ENCODE measurements at places on chromosomes 3 and 15.

GRCh38 chr3:32285891-32286290 lies 47.4 kb downstream of the CMTM8 start:
- no peak for DNase-seq

DNA sequence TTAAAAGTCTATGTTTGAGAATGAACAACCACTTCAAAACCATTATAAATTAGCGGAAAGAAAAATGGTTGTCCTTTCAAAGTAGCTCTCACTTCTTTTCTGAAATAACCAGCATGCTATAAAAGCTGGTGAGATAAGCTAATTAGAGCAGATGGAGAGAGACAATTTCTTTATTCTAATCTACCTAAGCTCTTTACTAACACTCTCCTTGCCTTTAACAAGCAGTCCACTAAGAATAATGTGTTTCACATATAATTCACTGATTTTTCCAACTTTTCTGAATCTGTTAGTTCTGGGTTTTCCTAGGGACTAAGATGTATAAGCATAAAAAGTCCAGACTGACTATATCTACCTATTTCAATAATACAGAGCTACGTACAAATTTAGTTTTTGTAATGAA lies at the start of gene IMPG2:
Gene IMPG2 (minus strand): TSS at position 101 of the 400 bp plus-strand sequence. CDS start 203 bp downstream, outside the sequence.
- no peak for DNase-seq

GRCh38 chr15:38535491-38536200 lies 29.0 kb downstream of the RASGRP1 start:
- DNase-seq: no peak

DNA sequence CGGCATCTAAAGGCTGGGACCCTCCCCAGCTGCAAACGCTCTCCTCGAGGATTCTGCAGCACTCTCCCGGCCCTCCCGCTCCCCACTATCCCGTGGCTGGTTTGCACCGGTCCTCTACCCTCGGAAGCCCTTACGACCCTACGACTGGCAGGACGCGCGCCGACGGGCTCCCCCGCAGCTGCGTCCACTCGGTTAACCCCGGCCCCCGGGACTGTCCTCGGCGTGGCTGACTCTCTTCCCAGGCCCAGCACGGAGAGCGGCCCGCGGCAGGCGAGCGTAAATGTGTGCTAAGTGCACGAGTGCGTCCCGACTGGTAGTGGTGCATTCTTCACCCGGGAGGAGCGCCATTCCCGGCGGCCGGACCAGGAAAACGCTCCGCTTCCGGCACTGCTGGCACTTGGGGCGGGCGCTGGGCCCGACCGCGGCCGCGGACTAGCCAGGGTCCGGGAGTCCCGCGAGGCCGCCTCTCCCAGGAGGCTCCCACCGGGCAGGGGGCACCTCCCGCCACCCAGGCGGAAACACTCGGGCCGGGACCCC lies 508 bp downstream of the GORASP1 start:
- peak; percentile 45 for DNase-seq

- no peak for DNase-seq
Observed at GRCh38 chr3:189108067-189108466, 63.7 kb upstream of the TPRG1 start.

DNA sequence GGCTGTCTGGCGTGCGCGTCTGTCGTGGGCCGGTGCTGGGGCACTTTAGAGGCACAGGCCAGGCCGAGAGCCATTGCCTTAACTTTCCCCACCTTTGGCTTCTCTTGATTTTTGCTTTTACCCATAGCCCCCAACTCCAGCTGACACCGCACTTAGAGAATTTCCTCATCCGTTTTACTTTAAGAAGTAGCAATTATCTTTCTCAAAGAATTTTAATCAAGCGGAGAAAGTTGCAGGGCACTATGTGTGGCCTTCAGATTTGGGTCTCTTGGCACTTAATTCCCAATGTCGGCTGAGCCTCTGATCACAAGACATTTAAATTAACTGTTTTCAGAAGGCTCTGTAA lies 1.2 kb downstream of the ALDH1A3 start:
- no peak for DNase-seq

- no peak for DNase-seq
Observed at GRCh38 chr3:99551520-99551919, 86.9 kb upstream of the COL8A1 start.

- no peak for DNase-seq
Observed at GRCh38 chr3:136067211-136067610, 101.7 kb downstream of the PPP2R3A start.

DNA sequence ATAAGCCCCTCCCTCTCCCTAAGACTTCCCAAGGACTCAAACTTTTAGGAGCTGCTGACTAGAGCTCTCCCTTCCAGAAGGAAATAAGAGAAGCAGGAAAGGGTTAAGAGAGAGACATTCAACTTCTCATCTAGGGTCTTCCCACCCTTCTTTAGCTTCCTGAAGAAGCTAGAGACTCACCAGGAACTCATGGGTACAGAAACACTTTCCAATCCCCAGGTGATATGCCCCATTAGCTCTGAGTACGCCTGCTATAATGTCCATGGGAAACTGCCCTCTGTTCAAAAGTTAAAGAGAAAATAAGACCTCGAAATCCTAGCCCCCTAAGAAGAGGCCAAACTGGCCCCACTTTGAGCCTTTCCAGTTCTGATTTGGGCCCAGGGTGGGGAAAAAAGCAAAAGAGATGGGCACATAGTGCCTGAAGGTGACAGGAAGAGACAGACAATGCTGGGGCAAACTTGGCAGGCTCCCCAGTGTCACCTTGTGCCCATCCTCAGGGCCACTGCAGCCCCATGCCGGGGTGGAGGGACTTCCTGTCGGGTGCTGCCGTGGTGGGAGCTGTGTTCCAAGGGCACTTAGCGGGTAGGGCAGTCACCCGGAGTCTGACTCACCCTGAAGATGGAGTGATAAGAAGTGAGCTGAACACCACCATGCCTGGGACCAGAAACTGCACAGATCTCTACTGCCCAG lies 29.5 kb downstream of the CCDC12 start:
- DNase-seq: peak; percentile 81

DNA sequence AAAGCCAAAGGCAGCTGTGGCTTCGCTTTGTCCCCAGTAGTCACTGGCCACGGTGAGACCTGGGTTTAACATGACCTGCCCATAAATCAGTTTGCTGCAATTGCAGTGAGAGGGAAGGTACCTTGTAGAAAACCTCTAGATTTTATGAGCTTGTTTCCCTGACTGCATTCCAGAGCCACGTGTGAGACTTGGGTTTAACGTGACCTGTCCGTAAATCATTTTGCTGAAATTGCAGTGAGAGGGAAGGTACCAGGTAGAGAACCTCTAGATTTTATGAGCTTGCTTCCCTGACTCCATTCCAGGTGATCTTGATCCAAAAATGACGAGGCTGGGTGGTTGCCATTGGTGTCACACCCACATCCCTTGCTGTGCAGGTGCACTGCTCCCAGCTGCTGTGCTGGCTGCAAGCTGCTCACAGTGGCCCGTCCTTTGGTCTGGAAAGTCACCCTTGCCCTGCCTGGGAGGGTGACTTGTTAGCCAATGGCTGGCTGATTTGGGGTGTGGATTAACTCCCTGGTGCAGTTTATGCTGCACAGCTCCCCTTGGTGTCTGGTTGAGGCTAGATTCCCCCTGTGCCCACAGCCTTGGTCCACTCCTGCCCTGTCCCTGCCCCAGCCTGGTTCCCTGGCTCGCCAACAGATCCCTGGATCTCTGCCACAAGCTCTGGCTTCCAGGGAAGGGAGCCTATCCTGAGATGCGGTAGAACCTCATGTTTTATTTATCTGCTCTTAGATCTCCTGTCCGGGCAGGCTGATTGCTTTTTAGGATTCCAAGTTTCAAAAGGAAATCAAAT lies 192.7 kb upstream of the CTDSPL start:
- no peak for DNase-seq

GRCh38 chr15:36370731-36371112 lies 208.7 kb upstream of the CDIN1 start:
- peak; percentile 63 for DNase-seq

GRCh38 chr3:30006111-30006510 lies 600.3 kb upstream of the TGFBR2 start:
- DNase-seq: no peak

DNA sequence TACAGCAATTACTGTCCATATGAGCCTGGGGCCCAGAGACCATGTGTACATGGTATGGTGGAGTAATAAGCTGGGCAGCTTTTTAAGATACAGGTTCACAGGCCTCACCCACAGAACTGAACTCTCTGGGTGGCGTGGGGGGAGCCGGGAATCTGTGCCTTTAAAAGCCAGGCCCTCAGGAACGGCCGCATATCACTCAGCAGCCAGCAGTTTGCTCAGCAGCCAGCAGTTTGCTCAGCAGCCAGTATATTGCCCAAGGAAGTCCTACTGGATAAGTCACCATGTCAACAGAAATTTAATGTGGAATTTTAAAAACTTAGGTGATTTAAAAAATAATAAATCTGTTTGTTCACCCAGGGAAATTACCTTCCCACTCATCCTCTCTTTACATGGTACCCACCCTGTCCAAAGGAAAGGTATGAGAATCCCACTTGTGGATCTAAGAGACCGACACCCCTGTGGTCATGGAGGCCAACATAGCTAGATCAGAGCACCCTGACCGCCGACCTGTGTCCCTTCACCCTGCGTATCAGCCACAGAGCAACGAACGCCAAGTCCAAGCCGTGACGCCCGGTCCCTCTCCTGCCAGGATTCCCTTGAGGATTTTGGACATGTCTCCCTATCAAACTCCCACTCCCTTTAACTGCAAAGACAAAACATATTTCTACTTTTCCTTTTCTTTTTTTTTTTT lies 95.7 kb upstream of the CHRM5 start:
- peak; percentile 34 for DNase-seq

DNA sequence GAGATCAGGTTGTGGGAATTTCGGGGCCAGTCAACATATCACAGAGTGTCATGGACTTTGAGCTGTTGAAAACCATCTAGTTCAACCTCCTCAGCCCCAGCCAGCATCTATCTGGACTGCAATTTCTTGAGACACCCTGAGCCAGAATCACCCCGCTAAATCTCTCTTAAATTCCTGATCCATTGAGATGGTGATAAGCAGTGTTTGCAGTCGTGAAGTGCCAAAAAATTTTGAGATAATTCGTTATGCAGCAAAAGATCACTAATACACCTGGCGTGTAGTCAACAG lies 29.3 kb downstream of the TMED3 start:
- DNase-seq: no peak

DNA sequence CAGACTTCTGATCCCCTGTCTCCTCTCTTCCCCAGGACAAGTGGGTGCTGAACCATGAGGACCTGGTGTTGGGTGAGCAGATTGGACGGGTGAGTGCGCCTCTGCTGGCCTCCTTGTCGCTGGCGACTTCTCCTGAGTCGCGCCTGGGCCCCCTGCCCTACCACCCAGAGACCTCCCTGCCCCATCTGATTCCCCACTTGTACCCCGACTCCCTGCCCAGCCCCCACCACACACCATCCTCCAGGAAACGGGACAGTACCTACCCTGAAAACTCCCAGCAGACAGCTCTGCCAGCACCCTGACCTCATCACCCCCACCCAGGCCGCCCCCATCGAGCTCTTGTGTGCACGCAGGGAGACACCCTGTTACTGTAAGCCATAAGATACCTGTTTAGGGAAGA lies 7.7 kb downstream of the FES start:
- no peak for DNase-seq

GRCh38 chr3:112053229-112053628 lies 18.7 kb downstream of the TMPRSS7 start:
- no peak for DNase-seq

GRCh38 chr3:188469228-188469885 lies 315.4 kb downstream of the LPP start:
- DNase-seq: peak; percentile 94

DNA sequence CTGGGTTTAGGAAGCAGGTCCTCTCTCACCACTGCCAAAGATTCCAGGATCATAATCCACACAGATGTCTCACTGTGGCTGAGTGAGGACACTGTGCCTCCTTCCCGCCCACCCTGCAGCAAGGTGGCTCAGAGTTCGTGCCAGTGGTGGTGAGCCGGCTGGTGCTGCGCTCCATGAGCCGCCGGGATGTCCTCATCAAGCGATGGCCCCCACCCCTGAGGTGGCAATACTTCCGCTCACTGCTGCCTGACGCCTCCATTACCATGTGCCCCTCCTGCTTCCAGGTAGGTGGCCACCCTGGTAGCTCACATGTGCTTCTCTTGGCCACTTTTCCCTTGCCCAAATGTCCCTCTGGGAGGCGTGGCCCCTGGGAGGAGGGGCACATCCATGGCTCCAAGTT lies 9.0 kb upstream of the RHO start:
- no peak for DNase-seq

- DNase-seq: no peak
Observed at GRCh38 chr3:135368316-135368715, 573.3 kb downstream of the EPHB1 start.

DNA sequence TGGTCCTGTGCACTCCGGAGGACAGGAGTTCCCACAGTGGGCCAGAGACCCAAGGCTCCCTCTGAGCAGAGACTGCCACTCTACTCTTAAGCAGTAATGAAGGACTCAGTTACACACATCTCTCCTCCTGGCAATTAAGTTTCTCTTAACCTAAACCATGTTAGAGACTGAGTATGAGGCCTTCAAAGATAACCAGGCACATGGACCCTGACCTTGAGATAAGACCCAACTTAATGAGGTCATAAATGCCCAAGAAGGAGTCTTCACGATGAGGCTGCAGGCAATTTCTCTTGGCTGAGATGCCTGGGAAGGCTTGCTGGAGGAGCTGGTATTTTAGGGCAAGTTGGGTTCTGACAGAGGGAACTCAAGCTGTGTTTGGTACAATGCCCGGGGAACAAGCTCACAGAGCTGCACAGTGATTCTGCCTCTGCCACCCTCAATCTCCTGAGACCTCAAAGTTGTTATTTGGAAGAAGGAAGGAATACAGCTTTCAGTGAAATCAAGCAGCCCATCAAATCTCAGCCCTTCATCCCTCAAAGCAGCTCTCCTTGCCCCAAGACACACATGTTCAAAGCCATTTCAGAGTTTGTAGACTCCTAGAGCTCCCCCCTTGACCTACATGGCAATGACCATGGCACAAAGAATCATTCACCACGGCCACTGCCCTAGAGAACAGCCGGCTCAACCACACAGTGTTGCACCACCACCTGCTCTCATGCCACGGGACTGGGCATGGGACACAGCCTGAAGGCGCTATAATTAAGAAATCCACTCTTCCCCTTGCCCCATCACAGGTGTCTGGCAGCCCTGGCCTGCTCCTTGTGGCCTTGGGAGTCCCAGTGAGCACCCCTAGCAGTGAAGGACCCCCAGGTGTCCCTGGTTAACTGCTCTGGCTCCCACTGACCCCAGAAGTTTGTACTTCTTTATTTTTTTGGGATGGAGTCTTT lies 7.1 kb downstream of the RMDN3 start:
- peak; percentile 24 for DNase-seq

DNA sequence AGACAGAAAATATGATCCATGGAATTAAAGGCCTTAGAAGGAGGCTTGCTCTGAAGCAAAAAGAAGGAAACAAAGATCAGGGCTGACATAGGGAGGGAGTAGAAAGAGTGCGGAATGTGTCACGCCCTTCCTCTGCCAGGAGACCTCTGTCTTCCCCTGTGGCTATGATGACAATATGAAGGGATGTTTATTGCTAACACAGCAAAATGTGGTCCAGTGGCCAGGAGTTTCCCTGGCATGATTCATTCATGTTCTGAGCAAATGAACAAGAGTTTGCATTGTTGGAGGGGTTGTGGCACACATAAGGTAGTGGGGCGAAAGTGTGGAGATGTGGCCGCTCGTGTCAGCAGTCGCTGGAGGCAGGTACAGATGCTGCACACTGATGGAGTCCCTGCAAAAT lies 169.4 kb downstream of the SHQ1 start:
- DNase-seq: no peak

GRCh38 chr3:119443179-119443578 lies 20.2 kb downstream of the TMEM39A start:
- no peak for DNase-seq

GRCh38 chr3:24688446-24689148 lies 193.9 kb upstream of the THRB start:
- peak; percentile 62 for DNase-seq

Data from amniotic epithelial cell (primary cell).